Nucleus accumbens (tissue), 56 donors: ENCODE measurements at places on chromosomes 11 and 22.

GRCh38 chr11:61586792-61587430, 6.0 kb upstream of the SYT7 start:
- no peak for DNase-seq

- DNase-seq, result no peak
Observed at GRCh38 chr22:26245001-26245400, 75.7 kb downstream of the SEZ6L start.

DNA sequence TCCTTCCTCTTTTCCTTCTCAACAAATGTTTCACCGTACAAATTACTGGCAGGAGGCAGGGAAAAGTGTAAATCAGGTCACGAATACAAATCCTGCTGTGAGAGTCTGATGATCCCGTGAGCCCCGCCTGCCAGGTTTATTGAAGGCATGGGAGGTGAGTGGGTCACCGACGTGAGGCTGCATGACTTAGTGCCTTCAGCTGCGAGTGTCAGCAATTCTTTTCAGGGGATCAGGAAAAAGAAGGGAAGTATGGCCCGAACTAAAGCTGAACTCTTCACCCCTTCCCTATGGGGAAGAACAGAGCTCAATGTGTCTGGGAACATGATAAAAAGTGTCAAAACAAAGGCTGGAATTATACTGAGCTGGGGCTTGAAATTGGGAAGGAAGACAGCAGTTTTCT, 166.2 kb downstream of the OPCML start:
- no peak for DNase-seq

DNA sequence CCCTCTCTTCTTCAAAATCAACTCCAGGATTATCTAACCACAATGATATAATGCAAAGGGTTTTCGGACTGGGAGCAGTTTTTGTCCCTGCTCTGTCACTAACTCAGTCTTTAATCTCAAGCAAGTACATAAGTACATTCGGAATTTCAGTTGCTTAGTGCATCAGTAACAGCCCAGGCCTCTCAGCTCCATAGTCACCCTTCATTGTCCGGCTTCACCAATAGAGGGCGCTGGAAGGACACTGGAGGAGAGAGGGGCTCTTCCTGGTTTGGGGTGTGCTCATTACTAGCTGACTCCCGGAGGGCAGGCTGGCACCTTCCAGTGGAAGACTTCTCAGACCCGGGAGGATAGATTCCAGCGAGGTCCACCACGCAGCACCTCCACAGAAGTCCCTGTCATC, 90.4 kb upstream of the PDGFD start:
- no peak for DNase-seq
